ENCODE measurements at places on chromosomes 4 and X.

DNA sequence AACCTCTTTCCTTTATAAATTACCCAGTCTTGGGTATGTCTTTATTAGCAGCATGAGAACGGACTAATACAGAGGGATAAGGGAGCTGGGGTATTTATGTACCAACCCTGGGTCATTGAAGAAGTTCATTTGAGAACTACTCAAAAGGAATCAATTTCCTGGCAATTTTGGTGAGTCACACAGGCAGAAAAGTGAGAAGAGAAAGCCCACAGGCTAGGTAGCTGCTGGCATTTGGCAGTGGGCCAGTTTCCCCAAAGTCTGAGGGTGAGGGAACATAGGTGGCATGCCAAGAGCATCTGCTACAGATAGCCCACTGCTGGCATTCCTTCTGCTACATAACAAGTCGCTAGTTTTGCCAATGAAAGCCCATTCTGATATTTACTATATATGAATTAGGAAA, 411.2 kb downstream of the MID1IP1 start:
- no peak for DNase-seq

DNA sequence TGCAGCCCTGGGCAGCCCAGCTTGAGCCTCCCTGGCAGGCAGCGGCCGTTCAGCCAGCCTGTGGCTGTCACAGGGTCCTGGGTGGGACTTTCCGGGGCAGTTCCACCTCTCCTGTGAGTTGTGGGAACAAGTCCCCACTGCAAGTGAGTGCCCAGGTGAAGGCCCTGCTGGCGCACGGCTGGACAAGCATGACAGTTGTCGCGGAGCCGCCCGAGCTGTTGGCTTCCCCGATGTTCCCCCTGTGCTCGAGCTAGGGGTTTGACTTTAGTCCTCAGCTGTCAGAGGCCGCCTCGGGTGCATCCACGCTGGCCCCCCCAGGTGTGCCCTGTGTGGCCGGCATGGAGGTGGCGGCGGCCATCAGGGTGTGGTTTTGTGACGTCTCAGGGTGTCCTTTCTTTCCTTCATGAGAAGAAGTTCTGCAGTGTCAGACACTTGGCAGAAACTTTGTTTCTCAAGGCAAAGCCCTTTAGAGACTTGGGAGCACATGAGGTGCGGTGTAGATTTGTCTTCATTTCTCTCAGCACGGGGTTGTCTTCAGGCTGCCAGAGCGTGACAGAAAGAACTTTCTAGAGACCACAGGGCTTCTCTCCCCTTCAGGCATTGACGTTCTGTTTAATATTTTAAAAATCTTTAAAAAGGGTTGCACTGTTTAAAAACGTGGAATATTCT, 69.4 kb upstream of the HGFAC start:
- DNase-seq, result no peak

GRCh38 chr4:171812665-171813525, at the start of gene GALNTL6:
Gene GALNTL6 (plus strand): TSS chr4:171813404.
- DNase-seq, result no peak

DNA sequence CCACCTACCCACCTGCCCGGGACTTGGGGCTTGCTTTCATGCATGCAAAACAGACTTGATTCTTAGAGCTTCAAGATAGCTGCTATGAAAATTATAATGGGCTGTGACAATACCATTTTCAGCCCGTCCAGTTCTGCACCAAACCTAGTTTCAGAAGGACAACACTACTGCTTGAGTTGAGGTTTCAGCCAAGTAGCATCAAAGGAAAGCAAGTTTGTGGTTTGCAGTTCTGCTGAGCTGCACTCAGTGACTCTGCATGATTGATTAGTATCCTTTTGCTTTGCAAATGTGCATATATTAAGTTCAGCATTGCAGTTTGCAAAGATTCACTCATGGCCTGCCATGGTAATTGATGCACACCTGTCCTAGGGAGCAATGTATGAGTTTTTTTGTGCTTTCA, 442.7 kb downstream of the RPA4 start:
- DNase-seq, result no peak

- DNase-seq, result no peak
Observed at GRCh38 chr4:125994430-125994829, 679.7 kb downstream of the FAT4 start.

DNA sequence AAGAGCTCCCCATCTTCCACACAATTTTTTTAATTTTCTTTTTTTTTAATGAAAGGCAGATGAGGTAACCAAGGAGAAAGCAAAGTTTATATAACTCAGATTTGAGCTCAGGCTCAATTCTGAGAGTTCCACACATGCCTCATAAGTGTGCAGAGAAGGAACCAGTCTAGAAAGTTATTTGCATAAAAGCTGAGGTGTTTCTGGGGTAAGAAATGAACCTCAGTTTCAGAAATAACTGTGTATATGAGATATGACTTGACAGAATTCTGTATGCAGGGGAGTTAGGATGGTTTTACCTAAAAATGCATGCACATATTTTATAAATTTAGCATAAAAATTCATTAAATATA, 51.3 kb downstream of the DTHD1 start:
- no peak for DNase-seq

DNA sequence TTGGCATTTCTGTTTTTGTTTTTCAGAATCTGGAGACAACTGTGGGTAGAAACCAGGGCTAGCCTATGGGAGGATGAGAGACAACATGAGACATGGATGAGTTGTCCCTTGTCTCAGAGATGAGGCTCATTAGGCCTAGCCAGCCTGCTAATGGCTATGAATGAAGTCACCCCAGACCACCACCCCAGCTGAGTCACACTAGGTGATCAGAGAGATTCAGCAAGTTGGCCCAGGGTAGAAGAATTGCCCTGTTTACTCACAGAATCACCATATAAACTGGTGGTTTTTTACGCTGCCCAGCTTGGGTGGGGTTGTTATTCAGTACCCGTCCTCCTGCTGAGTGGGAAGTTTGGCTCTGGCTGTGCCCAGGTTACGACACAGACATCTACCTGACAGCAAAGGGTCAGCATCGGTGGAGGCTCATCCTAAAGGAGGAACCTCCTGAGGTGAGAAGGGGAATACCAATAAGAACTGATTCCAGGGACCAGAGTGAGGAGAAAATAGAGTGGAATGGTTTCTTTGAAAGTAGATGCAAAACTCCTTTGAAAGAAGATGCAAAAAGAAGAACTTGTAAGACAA, 17.2 kb upstream of the ARSJ start:
- DNase-seq, result no peak

GRCh38 chr4:124722071-124722470, 9.5 kb upstream of the ANKRD50 start:
- no peak for DNase-seq

GRCh38 chr4:56748271-56748670, 67.2 kb upstream of the HOPX start:
- DNase-seq, result no peak

DNA sequence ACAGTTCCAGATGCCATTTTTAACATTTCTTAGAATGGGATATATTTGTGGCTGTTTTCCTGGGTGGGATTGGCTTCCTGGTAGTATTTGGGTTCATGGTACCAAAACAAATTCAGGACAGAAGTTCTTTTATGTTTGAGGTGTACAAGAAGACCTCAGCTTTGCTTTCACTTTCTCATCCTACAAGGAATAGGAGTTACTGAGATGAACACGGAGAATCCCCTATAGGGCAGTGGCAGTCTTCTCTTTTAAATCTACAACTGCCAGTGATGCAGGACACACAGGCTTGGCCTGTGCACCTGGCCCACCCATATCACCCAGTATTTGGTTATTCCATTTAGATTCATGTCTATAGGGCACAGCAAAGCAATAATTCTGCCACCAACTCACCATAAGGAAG, 35.2 kb downstream of the SLC10A7 start:
- DNase-seq, result no peak

DNA sequence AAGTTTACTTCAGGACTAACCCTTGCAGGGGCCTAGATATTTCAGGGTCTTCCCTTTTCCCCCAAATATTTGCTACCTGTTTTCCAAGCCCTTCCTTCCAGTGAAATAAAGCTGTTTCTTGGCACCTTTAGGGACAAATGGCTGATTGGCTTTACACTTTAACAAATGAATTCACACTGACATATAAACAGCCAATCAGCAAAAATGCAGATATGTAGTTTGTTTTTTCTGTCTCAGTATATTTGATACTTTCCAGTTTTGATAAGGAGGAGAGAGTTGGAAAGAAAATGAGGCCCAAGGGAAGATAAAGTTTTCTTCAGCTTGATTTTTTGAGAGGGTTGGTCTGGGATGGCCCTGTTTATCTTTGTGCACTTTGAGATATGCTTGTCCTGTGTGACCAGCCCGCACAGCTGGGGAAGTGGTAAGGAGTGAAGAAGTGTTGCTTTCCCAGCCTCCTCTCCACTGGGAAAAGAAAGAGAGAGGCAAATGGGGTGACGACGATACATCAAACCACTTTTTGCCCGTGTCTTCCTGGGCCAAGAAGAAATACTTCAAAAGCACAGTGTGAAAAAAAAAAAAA, 67.5 kb downstream of the MGST2 start:
- DNase-seq, result no peak

DNA sequence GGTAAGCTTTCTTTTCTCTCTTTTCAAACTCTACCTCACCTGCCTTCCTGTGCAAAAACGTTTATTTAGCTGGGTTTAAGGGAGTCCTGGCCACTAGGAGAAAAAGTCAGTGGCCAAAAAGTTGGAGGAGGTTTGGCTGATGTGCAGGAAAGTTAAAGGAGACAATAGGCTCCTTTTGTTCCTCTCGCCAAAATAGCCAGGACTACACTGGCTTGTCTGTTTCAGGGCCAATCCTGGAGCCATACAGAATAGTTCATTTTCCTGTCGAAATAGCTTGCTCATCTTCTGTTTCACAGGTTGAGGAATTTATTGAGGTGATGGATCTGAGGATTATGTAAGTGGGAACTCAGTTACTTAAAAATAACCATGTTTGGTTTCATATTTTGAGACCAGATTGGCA, 423 bp downstream of the HEPH start:
- DNase-seq, result no peak

GRCh38 chrX:153820601-153821000, 9.7 kb downstream of the PDZD4 start:
- peak; percentile 6 for DNase-seq

DNA sequence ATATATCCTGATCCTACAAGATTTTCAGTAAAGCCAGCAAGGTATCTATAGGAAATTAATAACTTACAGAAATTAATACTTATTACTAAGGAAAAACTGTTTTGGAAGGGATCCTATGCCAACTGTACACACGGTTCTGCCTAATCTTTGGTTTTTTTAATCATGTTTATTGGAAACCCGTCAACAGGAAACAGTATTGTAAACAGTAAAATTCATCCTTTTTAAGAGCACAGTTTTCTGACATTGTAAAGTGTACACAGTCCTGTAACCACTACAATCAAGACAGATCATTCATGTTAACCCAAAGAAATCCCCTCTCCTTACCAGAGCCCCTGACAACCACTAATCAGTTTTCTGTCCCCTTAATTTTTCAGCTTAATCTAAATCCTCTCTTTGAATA, 9.9 kb downstream of the ABCG2 start:
- DNase-seq, result no peak

- DNase-seq, result no peak
Observed at GRCh38 chr4:108559068-108559793, 61.1 kb upstream of the RPL34 start.

DNA sequence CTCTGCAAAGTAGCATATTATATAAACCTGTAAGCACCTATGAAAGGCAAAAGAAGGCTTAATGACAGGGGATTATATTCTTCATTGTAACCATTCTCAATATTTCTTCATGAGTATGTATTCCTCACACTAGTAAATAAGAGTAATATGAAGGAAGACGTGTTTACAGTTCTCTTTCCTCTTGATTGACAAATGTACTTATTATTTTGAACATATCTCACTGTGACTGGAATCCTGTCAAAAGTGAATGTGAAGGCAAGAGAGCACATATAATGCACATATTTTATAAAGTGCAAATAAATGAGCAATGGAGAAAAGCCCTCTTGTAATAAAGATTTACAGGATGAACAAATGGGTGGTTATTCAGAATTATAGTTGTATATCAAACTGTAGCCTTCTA, 19.7 kb downstream of the FAM47A start:
- DNase-seq, result no peak

GRCh38 chr4:83725336-83726085, 189.6 kb downstream of the GPAT3 start:
- no peak for DNase-seq
